Stimulated activated CD8-positive, alpha-beta memory T cell treated with anti-CD3 and anti-CD28 coated beads, Interleukin-15, amount 100 ng/mL, for 24 hours (primary cell): ENCODE measurements at places on chromosomes 1 and 21.

GRCh38 chr1:30929944-30930525 lies 21.5 kb upstream of the SDC3 start:
- DNase-seq, result no peak

- no peak for DNase-seq
These were observed 18.0 kb upstream of the KPRP start for GRCh38 chr1:152739841-152740240.

- DNase-seq, result no peak
These were observed 377.1 kb downstream of the LRRIQ3 start for GRCh38 chr1:73820843-73821242.

GRCh38 chr1:32695098-32695904 lies 7.3 kb downstream of the SYNC start:
- DNase-seq, result no peak

GRCh38 chr1:189607477-189608096 lies 870.1 kb downstream of the BRINP3 start:
- no peak for DNase-seq

GRCh38 chr1:109370712-109371340 lies 26.9 kb downstream of the SORT1 start:
- no peak for DNase-seq

- no peak for DNase-seq
These were observed 4.0 kb upstream of the CAP1 start for GRCh38 chr1:40036574-40036973.

- DNase-seq, result no peak
These were observed 7.9 kb downstream of the AKT3 start for GRCh38 chr1:243842161-243842560.

- DNase-seq, result no peak
These were observed 55.2 kb downstream of the AJAP1 start for GRCh38 chr1:4709641-4710040.

DNA sequence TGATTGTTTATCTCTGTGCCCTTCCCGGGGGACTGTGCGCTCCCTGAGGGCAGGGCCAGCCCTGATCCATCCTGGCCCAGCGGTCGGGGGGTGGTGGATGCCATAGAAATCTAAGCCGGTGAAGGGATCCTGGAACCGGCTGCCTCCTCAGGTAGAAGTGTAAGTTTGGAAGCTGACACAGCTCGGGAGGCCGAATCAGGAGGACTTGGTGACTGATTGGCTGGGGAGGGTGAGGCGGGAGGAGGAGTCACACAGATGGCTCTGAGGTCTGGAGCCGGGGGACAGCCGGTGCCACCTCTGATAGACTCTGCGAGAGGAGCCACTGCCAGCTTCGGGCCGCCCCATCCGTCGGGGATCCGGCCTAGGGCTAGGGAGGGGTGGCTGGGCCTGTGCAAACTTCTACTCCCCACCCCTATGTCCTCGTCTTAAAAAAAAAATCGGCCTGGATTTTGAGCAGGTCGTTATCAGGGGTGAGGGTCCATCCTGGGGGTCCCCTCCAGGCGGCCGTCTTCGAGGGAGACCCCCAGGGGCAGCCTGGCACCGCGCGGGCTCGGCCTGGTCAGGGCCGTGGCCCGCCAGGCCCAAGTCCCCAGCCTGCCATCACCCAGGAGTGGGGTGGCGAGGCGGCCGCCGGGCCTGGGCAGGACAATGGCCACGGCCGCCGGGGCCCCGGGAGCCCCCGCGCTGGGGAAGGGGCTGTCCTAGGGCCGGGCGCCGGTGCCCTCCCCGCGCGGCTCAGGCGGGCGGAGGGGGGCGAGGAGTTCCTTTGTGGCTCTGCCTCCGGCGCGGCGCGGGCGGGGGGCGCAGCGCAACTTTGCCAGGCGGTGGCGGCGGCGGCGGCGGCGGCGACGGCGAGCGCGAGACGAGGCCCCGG lies 708 bp upstream of the ZNF362 start:
- DNase-seq, result peak; percentile 17

- no peak for DNase-seq
These were observed 168.8 kb downstream of the ZSCAN20 start for GRCh38 chr1:33641104-33641830.

DNA sequence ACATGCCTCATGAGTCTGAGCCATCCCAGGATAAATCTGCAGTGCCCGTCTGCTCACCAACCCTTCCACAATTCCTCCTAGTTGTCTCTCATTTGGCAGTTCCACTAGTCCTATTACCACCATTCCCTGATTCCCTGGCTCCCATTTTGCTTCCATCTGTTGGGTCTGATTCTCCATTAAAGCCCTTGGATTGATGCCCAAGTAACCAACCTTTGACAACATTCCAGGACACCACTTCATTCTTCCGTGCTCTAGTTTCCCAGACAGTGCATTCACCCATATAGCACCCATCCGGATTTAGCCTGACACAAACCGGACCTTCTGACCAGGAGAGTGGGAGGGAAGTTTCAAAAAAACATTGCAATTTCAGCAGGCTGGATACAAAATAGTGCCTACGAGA lies 189.4 kb upstream of the PALMD start:
- no peak for DNase-seq

DNA sequence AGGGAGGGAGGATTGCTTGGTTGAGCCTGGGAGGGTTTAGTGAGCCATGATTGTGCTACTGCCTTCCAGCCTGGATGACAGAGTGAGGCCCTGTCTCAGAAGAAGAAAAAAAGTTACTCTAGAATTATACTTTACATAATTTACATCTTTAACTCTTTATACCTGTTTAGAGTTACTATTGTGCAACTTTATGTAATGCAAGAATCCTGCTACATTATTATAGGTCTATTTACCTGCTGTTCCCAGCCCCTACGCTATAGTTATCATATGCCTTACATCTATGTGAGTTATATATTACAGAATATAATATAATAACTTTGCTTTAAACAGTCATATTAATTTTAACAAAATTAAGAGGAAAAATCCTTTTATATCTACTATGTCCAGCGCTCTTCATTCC lies 14.3 kb downstream of the SDHB start:
- DNase-seq, result no peak

DNA sequence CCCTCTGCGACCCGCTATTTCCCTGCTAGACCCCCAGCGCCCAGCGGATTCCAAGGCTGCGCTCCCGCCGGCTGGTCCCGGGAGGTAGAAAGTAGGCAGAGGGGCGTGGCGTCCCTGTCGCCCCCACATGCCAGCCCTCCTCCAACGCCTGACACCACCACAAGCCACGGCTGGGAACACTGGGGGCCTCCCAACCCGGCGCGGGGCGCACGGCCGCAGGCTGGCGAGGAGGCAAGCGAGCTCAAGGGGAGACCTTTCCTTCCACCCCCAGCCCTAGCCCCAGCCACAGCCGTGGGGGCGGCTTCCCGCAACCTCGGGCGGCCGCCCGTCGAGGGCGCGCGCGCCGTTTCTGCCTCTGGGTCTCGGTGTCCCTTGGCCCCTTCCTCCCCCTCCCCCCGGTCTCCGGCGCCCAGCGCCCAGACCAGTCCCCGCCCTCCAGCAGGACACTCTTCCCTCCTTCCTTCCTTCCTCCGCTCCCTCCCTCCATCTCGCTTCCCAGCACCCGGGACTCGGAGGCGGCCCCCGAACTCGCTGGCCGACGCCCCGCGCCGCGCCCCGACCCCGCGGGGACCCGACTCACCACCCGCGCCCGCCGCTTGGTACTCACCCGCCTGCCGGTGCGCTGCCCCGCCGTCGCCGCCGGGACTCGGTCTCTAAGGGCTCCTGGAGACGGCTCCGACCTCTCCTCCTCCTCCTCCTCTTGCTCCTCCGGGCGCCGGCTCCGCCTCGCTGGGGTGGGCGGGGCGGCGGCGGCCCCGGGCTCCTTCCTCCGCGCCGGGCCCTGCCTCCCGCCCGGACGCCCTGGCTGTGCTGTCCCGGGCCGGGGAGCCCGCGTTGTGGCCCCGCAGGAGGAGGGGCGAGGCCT lies at the start of gene GNG12:
GNG12 (minus strand) TSS at position 731 of the 865 bp plus-strand sequence. CDS start 125,781 bp downstream, outside the sequence.
- DNase-seq, result no peak

- DNase-seq, result no peak
These were observed 35.4 kb upstream of the AGPAT3 start for GRCh38 chr21:43829575-43830119.

- no peak for DNase-seq
These were observed 10.5 kb downstream of the BRINP2 start for GRCh38 chr1:177181280-177181630.
